ENCODE measurements at places on chromosomes 1 and 21.

DNA sequence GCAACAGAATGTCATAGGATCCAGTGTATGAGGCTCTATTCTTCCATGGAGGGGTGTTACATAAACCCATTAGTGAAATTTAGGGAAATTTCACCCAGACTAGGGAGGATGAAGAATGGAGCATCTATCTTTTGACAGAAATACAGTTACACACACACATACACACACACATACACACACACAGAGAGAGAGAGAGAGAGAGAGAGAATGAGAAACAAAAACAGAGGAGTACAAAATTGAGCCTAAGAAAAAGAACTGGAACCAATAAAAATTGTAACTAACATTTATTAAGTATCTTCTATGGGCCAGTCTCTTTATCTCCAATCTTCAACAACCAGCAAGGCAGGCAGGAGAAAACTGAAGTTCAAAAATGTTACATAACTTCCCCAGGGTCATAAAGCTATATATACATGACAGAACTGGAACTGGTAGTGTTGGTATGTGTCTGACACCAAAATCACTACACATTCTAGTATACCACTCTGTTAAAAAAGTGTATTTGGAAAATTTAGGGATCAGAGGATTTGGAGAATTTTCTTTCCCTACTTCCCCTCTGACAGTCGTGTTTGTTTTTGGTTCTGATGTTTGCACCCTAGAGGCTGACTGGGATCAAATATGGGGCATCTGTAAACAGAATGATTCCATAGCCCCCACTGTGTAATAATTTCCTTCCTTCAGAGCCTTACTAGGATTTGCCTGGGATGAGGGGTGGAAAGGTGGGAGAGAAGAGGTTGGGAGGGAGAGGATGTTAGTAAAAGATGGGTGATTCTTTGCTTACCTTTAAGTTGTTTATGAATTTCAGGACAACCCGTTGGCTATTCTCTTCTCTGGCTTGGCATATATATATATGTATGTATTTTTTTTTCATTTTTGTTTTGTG lies 1.0 kb upstream of the ZFYVE9 start:
- no peak for DNase-seq

DNA sequence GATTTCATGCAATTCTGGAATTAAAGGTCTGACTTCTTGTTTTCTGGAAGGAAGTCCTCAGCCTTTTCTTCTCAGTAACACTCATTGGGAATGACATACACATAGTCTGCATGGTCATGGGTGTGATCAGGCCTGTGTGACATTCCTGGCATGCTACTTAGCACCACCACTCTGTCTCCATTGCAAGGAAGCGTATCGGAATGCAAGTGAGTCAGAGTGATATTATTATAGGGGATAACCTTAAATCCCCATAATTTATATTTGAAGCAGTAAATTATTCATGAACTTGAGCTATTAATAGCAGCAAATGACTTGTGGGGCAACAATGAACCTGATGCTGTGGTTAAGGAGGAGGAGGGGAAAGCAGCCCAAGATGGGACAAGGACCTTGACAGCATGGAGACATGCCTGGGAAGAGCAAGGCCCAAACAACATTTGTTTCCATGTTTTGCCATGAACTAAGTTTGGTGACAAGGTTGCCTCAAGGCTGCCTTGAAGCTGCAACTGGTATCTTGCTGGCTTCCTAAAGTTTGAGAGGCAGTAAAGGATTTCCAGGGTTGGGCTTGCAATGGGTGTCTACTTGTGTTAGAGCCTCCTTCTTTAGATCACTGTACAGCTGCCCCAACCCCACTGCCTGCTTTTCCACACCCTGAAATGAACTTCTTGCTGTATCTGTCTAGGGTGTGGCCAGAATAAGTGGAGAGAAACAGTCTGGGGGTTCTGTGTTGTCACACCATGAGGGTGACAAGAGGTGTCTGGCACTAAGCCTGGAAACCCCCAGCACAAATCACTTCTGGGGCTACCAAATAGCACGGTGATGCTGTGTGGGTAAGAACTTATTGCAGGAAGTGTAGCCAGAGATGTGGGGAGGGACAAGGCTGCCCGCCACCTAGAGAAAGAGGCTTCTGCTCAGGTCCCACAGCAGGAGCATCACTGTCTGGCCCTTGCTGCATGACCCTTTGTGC lies 4.6 kb downstream of the MAB21L3 start:
- DNase-seq = no peak

DNA sequence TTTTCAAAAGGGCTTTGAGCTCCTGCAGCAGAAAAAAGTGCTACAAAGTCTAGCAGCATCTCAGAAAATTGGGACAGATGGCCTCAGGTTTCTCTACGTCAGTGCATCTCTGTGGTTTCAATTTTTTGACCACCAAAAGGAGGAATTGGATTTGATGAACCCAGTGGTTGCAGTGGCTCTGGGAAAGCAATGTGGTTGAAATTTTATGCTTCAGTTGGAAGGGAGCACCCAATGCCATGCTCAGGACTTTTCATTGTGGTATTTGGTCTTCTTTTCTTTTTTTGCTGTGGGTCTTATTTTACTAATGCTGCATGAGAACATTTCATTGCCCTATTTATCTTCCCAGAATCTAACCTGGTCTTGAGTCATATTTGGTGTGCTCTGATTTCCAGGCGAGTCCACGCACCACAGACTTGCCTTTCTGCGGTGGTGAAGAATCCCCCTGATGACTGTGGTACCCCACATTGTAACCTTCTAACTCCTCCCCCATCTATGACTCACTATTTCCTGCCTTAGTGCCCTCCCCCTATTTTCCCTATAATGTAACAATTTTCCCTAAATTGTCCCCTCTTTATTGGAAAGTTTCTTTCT lies 56.7 kb downstream of the S1PR1 start:
- no peak for DNase-seq

- DNase-seq = no peak
These were observed 45.4 kb upstream of the PCBP3 start for GRCh38 chr21:45598109-45598508.

GRCh38 chr1:232574889-232575762 lies 54.8 kb downstream of the SIPA1L2 start:
- DNase-seq = no peak

DNA sequence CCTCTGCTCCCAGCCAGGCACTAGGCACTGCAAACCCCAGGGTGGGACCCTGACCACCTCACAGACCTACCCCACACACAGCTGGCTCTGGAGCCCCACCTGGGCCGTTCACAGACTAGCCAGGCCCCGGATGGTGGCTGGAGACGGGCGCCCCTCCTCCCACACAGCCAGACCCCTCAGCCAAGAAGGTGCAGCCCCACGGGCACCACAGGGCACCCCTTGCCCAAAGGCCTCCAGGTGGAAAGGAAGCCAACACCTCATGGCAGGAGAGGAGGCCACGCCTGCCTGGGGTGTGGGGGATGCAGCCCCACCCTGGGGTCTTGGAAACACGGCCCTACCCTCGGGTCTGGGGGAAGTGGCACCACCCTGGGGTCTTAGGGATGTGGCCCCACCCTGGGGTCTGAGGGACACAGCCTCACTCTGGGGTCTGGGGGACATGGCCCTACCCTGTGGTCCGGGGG lies 44.6 kb downstream of the WNT9A start:
- no peak for DNase-seq

- DNase-seq = peak; percentile 54
These were observed 7.5 kb upstream of the ZNF648 start for GRCh38 chr1:182069028-182069466.

- DNase-seq = no peak
These were observed 55.1 kb downstream of the AGPAT3 start for GRCh38 chr21:43919871-43920801.

DNA sequence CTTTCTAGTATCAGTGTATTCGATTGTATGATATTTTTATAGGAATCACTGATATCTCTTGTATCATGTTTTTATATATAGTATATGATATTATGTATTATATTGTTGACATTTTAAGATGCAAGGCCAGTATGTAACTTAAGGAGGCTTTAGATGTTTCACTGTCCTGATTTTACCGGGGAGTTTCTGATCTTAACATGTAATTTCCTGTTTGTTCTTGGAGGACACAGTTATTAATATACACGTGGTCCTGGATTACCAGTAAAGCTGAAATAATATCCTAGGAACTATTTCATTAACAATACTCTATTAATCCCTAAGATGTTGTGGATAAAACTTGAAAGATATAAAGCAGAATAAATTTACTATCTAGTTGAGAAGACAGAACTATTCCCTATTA lies 19.5 kb downstream of the SDCCAG8 start:
- no peak for DNase-seq

GRCh38 chr1:203547147-203547546 lies 53.2 kb downstream of the OPTC start:
- no peak for DNase-seq

- DNase-seq = no peak
These were observed 34.1 kb upstream of the LRRC8D start for GRCh38 chr1:89786628-89787214.

DNA sequence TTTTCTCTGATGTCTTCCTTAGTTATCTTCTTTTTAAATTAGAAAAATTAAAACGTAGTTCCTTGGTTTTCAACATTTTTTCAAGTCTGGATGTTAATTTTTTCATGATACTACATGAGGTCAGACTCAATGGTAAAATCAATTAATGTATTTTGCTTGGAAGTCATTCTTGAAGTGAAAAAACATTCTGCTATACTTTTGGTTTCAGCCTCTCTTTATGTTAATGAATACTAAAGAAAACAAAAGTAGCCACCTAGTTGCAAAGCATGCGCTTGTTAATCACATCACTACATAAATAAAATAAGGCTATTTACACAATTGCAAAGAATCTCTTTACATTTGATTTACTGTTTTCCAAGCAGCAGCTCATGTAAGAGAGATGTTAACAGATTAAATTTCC lies 170.4 kb downstream of the LIPI start:
- DNase-seq = no peak
